ENCODE measurements at places on chromosomes 6 and 20. TPM values are rescaled to one million over a fixed set of nuclear protein-coding genes. Genes with fewer than 3 reads are reported as not detected.

Gene ISM1
- 0.43 TPM for total RNA-seq

Gene SLC22A16
- total RNA-seq = not detected

Gene KCNG1
- 18.0 TPM for total RNA-seq

Gene PLA2G7
- total RNA-seq = 0.06 TPM

Gene COL10A1
- total RNA-seq = not detected

Gene HLA-G
- total RNA-seq = not detected

Gene TP53TG5
- not detected for total RNA-seq

Gene SERPINB6
- total RNA-seq = 147 TPM

Gene POM121L2
- total RNA-seq = 0.04 TPM

Gene FAM217A
- not detected for total RNA-seq

Gene LY6G5C
- total RNA-seq = 1.6 TPM

Gene PLCB4
- total RNA-seq = 14.3 TPM

Gene TAGAP
- not detected for total RNA-seq

Gene MUC21
- not detected for total RNA-seq
